Vein endothelial cell (primary cell): ENCODE measurements at places on chromosomes 5 and 9. TPM values are rescaled to one million over a fixed set of nuclear protein-coding genes. Genes with fewer than 3 reads are reported as not detected.

The SCGB3A1 gene
- 0.65 TPM in 1 of 2 replicates, not detected in the other for total RNA-seq

The POMT1 gene
- 32.5 and 33.3 TPM in 2 replicates for total RNA-seq

The PCDHA6 gene
- 0.19 and 0.33 TPM in 2 replicates for total RNA-seq

The CATSPER3 gene
- under 0.01 TPM in 1 of 2 replicates, not detected in the other for total RNA-seq

The WNT8A gene
- under 0.01 TPM in 1 of 2 replicates, not detected in the other for total RNA-seq

The CDC20B gene
- total RNA-seq = under 0.01 and 0.19 TPM in 2 replicates

The UBAC1 gene
- total RNA-seq = 36.2 and 38.5 TPM in 2 replicates

The TCOF1 gene
- 24.8 and 28.1 TPM in 2 replicates for total RNA-seq

The C5orf58 gene
- not detected in 2 replicates for total RNA-seq

The CNTFR gene
- not detected in 2 replicates for total RNA-seq

The PCDHA9 gene
- total RNA-seq = under 0.01 TPM in 2 replicates

The RNF208 gene
- 0.19 and 0.65 TPM in 2 replicates for total RNA-seq

The SLC12A2 gene
- total RNA-seq = 88.5 and 159 TPM in 2 replicates

The OBP2B gene
- not detected in 2 replicates for total RNA-seq

The LCP2 gene
- total RNA-seq = 2.2 TPM in 1 of 2 replicates, not detected in the other

The SV2C gene
- total RNA-seq = not detected in 2 replicates

The PCDHA1 gene
- total RNA-seq = not detected in 2 replicates

The COL15A1 gene
- total RNA-seq = 1.6 and 5.2 TPM in 2 replicates

The CD74 gene
- 0.98 and 1.7 TPM in 2 replicates for total RNA-seq

The GRIN1 gene
- 0.10 TPM in 1 of 2 replicates, not detected in the other for total RNA-seq

The HSPB3 gene
- total RNA-seq = not detected in 2 replicates

The C1QTNF2 gene
- total RNA-seq = 0.10 TPM in 1 of 2 replicates, not detected in the other

The RFX3 gene
- total RNA-seq = 2.9 and 5.6 TPM in 2 replicates

The C6 gene
- not detected in 2 replicates for total RNA-seq

The CFAP157 gene
- total RNA-seq = not detected in 2 replicates

The ARHGEF39 gene
- total RNA-seq = 1.6 and 3.5 TPM in 2 replicates

The PLPP7 gene
- 2.6 and 4.3 TPM in 2 replicates for total RNA-seq

The RNF180 gene
- 10.8 and 13.1 TPM in 2 replicates for total RNA-seq

The NXNL2 gene
- not detected in 2 replicates for total RNA-seq

The CYLC2 gene
- not detected in 2 replicates for total RNA-seq

The SCGB3A2 gene
- total RNA-seq = not detected in 2 replicates

The LIX1 gene
- total RNA-seq = not detected in 2 replicates

The FSTL4 gene
- under 0.01 and 0.10 TPM in 2 replicates for total RNA-seq

The SLC34A3 gene
- not detected in 2 replicates for total RNA-seq

The ENTREP1 gene
- 6.1 and 9.8 TPM in 2 replicates for total RNA-seq

The CHSY3 gene
- total RNA-seq = 1.3 and 2.5 TPM in 2 replicates

The NUDT12 gene
- 3.6 and 4.5 TPM in 2 replicates for total RNA-seq
